ENCODE measurements at places on chromosomes 5 and 9.

DNA sequence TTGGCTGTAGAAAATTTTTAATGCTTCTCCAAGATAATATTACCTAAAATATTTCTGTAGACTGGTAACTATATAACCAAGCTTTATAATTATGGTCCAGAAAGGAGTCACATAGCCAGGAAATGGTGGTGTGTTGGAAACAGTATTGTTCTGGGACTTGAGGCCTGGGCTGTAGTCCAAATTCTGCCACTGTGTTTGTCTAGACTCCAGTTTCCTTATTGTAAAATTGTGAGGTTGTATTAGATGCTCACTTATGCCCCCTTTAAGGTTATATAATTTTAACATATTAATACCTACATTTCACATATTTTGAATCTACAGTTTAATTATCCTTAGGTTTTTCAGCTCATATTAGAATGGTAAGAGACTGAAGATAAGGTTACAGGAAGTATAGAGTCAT is 42.4 kb downstream of the STX17 start:
- DNase-seq: no peak

GRCh38 chr9:72997387-72997995 is 44.6 kb upstream of the ALDH1A1 start:
- no peak for DNase-seq

DNA sequence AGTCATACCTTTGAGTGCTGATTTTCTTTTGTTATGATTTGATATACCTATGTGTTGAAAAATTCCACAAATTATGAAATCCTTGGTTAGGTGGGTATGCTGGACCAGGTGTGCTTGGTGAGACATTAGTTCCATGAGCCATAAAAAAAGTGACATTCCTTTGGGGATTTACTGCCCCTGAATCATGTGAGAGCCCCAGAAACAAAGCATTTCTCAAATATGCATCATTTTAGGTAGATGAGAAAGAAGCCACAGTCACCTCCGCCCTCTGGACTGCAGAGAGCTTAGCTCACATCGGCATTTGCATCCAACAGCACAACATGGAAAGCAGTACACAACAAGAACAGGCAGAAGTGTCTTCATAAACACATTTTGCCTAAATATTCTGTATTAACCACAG is 55.3 kb downstream of the DAP start:
- no peak for DNase-seq

DNA sequence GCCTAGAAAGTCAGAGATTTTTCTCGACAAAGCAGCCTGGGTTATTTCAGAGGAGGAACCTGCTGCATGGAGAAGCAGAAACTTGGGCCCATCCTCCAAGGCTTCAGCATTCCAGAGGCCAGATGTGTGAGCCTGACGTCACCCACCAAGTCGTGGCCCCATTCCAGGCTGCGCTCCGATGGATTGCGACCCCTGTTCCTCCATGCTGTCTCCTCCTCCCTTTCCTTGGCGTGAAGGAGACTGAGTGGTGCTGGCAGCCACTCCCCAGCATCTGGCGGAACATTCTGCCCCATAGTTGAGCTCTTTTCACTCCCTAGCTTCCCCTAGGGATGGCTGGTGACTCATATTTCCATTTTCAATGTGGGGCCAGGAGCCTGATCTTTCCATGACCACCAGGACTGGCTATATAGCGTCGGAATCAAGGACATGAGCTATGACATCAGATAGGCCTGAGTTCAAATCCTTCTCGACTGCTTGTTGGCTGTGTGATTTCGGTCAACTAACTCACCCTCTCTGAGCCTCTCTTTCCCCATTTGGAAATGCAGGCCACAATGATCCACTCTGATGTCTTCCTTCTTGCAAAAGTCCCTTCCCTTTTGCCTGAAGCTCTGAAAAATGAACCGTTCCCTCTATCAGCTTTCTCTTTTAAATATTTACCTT is 24.5 kb upstream of the DUSP1 start:
- DNase-seq: no peak

DNA sequence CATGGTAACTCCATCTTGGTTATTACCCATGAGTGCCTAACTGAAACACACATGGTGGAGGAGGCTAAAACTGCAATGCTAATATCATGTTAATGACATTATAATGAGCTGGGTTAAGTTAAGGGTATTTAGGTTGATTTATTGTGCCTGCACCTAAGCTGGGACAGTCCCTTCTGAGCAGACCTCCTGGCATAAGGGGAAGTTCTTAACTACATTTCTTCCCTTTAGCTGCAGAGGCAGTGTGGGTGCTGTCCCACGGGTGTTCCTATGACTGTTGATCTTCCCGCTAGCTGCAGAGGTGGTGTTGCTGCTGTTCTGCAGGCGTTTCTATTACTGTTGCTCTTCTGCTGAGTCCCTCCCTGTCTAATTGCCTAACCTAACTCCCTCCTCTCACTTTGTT is 183.9 kb downstream of the LURAP1L start:
- DNase-seq: no peak

GRCh38 chr5:135212361-135213026 is 178.5 kb upstream of the PITX1 start:
- DNase-seq: no peak

DNA sequence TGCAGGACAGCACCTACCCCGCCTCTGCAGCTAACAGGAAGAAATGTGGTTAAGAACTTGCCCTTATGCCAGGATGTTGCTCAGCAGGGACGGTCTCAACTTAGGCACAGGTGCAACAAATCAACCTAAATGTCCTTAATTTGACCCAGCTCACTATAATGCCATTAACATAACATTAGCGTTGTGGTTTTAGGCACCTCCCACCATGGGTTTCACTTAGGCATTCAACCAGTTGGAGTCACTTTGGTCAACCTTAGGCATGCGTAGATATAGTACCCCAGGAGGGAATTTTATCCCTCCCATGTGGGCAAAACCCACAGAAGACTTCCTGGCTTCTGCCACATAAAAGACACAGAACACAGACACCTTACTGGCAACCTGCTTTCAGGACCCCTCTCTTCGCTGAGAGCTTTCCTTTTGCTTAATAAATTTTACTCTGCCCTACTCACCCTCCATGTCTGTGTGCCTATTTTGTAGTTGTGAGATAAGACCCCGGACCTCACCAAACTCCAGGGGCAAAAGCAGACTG is 8.7 kb upstream of the ERAP1 start:
- no peak for DNase-seq

DNA sequence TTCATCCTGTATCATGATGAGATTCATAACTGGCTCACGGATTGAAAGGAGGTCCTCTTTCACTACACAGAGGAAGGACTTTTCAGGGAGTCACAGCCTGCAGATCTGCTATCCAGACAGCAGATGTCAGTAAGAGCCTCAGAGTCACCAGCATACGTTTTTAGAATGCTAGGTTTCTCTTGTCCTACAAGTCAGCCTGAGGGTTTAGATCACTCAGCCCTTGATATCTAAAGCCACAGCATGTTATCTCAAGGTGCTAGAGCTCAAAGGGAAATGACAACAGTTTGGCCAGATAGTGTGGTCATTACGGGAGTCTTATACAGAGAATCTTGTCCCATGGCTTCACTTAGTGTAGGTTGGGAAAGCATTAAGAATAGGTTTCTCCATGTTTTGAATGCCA is 30.9 kb upstream of the SLC46A2 start:
- DNase-seq: no peak

- no peak for DNase-seq
Observed at GRCh38 chr9:126157423-126157822, 169.2 kb upstream of the MVB12B start.
